ENCODE measurements at places on chromosomes 7 and 10.

- DNase-seq, result no peak
Observed at GRCh38 chr10:19178675-19179074, 130.1 kb downstream of the MALRD1 start.

- DNase-seq, result no peak
Observed at GRCh38 chr7:46162609-46163008, 241.5 kb upstream of the IGFBP3 start.

DNA sequence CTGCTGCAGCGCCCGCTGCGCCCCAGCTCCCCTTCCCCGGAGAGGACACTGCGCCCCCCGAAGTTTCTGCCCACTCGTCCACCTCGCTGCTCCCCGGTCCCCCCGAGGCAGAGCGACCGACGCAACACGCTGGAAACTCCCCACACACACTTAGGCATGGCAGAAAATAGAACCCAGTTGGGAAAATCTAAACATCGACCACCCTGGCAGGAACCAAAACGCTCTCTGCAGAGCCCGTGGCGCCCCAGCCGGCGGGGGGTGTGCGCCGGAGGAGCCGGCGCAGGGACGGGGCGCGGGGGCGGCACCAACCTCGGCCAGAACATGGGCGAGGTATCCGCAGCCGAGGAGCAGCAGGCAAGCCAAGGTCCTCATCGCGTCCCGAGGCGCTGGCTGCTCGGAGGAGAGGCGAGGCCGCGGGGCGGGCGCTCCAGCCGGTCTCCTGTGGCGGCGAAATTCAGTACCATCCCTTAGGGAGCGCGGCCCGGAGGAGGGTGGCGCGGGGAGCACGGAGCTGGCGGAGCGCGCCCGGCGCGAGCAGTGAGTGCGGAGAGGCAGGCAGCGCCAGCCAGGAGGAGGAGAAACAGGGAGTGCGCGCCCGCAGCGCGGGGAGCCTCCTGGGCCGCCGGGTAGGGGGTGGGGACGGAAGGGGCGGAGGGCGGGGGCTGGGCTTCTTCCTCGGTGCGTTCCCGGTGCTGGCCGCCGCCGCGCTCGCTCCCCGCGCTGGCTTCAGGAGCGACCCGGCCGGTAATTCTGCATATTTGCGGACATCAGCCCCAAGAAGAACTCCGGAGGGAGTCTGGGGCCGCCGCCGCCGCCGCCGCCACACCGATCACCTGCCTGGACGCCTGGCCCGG is 789 bp downstream of the PDGFA start:
- peak; percentile 24 for DNase-seq

DNA sequence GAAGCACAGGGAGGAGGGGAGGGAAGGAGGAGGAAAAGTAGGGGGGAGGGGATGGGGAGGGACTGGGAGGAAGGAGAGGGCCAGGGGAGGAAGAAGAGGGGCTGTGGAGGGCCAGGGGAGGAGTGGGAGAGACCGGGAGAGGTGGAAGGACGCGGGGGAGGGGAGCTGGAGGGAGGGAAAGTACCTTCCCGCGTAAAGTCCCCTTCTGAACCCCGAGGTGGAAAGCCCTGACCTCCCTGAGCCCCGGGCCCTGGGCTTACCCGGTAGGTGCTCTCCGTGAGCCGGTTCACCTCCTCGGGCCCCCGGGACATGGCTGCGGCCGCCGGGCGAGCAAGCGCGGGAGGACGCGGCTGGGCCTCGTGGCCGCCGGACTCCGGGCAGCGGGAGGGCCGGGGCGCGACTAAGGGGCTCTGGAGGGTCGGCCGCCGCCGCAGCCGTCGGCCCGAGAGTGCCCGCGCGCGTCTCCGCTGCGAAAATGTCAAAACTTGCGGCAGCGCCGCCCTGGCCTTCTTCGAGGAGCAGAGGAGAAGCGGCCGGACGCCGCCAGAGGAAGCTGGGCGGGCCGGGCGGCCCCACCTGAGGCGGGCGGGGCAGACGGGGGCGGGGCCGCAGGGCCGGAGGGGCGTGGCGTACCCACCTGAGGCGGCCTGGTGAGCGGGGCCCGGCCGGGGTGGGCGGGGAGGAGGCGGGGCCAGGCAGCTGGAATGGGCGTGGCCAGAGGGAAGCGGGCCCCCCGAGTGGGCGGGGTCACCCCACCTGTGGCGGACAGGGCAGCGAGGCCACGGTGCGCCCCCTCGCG is at the start of gene BAIAP2L1:
TSS of gene BAIAP2L1 (minus strand) at position 549 of the 799 bp plus-strand sequence. CDS start at position 311, 238 bp downstream.
- peak; percentile 89 for DNase-seq

DNA sequence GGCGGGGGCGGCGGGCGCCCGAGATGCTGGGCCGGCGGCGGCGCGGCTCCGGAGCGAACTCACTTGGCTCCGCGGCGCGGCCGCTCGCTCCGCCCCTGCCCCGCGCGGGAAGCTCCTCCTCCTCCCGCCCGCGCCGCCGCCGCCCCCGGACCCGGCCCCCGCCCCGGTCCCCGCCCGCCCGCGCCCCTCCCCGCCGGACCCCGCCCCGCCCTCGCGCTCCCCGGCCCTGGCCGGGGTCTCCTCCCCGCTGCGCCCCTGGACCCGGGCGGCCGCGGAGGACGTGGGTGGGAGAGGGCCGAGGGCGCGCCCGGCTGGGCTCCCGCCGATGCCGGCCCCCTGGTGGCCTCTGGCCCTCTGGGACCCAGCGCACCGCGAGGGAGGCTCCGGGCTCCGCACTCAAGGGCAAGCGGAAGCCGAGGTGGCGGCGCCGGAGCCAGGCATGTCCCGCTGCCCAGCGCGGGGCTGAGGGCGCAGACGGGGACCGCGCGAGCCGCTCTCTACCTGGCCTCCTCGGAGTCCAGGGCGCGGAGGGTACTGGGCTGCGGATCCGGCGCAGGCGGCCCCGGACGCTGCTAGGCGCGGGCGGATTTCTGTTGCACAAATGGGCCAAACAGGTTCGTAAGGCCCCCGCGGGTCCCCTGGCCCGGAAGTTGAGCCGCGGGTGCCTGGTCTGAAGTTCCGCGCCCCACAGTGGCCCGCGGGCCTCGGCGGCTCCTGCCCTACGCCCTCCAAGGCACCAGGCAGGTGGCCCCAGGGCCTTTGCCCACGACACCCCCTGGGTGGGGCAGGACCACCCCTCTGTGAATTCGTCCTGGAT is at the start of gene TCERG1L:
TSS of gene TCERG1L (minus strand) at position 61 of the 817 bp plus-strand sequence. CDS start 86 bp downstream, outside the sequence.
- DNase-seq, result no peak

DNA sequence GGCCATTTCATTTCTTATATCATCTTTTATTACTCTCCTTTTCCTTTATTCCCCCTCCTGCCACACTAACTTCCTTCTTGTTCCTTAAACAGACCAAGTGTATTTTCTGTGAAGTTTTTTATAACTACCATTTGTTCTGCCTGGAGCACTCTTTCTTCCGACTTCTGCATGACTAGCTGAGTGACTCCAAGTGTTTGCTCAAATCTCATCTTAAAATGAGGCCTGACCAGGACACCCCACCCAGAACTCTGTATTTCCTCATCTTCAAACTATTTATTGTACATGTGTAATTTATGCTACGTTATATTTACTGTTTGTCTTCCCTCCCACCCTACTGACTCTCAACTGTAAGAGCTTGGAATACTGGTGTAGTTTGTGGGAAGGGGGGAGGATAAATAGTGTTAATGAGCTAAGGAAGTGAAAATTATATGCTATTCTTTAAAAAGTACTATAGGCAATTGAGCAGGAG is 3.2 kb downstream of the MINDY3 start:
- no peak for DNase-seq

- no peak for DNase-seq
Observed at GRCh38 chr7:14288701-14289100, 299.2 kb upstream of the ETV1 start.

DNA sequence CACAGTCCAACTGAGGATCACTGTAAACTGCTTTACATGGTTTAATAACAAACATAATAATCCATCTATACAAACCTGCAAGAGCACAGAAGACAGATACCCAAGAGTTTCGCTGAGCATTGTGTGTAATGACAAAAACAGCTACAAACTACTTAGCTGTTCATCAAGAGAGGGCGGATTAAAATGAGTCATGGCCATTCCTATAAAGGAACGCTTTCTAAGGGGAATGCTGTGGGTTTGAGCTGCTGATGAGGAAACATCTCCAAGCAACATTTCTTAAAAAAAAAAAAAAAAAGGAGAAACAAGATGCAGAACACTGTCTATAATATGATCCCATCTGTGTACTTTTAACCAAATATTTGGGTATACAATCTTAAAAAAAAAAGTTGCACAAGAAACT is 33.8 kb downstream of the VOPP1 start:
- DNase-seq, result no peak
